NCI-H1417 treated with DMSO at 0.1 percent for 48 hours (cell line): ENCODE measurements at places on chromosomes 11 and 22.

DNA sequence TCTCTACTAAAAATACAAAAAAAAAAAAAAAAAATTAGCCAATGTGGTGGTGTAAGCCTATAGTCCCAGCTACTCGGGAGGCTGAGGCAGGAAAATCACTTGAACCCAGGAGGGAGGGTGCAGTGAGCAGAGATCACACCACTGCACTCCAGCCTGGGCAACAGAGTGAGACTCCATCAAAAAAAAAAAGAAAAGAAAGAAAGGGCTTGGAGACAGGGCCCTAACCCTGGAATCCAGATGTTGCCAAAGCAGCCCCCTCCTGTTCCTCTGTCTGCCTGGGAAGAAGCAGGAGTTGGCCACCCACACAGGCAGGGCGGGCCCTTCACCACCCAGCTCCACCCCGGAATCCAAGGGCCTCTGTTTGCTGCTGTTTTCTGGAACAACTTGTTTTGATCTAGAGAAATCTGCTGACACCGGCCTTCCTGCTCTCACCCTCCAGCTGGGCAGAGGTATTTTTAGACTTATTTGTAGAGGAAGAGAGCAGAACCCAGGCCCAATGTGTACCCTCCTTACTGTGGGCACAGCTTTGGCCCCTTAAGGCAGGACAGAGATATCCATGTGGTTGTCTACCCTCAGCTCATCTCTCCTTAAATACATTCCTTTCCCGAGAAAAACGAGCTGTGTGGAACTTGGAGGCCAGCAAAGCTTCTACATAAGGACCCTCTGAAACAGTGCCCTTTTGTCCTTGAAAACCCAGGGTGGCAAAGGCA, 2.7 kb upstream of the NEAT1 start:
- DNase-seq = peak; percentile 40

DNA sequence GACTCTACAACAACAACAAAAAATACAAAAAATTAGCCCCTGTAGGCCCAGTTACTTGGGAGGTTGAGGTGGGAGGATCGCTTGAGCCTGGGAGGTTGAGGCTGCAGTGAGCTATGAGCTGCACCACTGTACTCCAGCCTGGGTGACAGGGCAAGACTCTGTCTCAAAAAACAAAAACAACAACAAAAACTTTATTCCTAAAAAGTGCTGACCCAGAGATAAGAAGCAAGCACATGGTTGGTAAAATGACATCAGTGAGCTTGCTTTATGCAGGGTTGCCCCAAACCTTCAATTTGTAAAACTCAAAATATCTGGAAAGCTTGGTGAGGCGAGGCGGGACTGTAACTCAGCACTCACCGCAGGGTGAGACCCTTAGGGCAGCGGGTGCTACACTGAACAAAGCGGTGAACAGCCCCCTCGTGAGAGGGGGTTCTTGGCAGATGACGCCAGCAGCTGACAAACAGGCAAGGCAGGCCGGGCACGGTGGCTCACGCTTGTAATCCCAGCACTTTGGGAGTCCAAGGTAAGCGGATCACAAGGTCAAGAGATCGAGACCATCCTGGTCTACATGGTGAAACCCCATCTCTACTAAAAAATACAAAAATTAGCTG, 3.5 kb upstream of the TCIRG1 start:
- no peak for DNase-seq

DNA sequence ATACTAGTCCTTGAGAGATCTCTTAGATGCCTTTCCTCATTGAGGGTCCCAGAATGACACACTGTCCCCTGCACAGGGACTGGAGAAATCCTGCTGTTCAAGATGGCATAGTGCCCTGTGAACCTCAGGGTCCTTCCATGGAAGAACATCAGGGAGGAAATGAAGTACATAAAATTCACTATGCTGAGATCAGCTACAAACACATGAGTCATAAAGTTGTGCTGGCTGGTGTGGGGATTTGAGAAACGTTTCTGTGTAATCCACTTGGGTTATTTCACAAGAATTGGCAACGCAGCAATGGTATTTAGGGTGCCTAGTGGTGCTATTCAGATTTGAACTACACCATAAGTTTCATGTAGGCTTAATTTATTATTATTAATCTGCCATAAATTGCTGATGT, 174.4 kb downstream of the MAML2 start:
- DNase-seq = no peak

GRCh38 chr11:47981667-47982404, 1.5 kb downstream of the PTPRJ start:
- no peak for DNase-seq

DNA sequence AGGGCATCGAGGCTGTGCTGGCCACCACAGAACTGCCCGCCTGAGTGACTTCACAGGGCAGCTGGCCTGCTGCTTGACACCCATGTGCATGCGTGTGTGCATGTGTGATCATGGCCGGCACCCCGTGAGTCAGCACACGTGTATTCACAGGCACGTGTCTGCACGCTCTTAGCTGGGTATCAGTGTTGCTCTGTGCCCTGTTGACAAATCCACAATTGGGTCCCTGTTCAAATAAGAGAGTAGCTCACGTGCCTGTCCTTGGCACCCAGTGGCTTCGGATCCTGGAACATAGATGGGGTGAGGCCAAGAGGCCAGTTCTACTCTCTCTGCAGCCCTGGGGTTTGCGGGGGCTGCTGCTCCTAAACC, 14.0 kb downstream of the B3GAT1 start:
- no peak for DNase-seq

DNA sequence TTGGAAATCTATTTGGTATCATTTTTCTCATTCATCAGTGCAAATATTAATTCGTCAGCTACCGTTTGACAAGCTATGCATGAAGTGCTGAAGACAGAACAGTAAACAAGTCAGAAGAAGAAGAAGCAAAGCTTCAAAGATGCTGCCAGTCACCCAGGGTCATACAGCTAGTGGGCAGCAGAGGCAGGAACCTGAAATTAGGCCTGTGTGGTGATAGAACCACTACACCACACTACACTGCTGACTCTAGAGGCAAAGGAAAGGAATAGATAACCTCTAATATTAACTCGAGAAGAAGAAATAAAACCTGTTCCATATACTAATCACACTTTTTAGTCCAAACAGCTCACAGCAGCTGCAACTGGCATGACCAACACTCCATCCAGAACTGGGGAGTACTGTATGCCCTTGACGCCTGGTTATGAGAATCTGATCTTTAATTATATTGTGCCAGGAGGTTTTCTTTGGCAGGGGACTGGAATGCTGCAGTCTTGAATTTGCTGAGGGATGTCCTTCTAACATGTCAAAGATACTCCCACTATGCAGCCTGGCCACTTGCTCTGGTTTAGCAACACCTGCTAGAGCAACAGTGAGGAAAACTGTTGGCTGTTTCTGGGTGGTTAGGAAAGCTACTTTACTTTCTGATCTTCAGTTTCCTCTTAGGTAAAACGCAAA, 73.0 kb downstream of the PAK1 start:
- DNase-seq = no peak
